ENCODE measurements at places on chromosomes 3 and 15. TPM values are rescaled to one million over a fixed set of nuclear protein-coding genes. Genes with fewer than 3 reads are reported as not detected.

DNA sequence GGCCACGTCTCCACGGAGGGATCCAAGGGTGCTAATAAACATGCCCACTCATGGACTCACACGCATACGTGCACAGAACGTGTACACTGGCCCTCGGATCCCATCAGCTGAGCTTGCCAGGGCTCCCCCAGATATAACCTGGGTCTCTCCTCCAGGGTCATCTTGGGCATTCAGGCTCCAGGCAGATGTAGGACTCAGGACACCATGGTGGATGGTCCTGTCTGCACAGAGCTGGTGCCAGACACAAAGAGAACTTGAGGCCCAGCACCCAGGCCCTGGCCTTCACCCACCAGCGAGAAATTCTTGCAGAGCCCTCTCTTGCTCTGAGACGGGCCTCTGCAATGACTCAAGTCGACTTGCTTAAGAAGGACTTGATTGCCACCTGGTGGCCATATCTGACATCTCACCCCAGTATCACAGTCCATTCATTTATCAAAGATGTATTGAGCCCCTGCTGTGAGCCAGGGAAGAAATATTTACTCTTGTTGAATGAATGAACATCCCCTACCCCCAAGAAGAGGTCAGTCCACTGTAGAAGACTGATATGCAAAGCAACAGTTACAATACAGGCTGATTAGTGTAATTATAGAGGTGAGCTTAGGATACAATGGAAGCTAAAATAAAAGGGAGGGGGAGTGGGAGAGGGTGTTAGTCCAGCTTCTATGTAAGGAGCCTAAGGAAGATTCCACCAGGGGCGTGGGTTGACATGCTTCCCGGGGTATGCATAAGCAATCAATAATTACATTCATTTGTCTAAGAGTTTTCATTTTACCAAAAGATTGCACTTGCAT lies 34.2 kb upstream of the VPS8 start:
- H3K4me3 ChIP-seq, result no peak overlapping the region
- H3K27me3 ChIP-seq, result no peaks in the 10 kb centered on the region
- H3K27ac ChIP-seq, result no peak overlapping the region
- H3K4me1 ChIP-seq, result no peaks in the 10 kb centered on the region

GRCh38 chr15:45093622-45094357 lies 20.2 kb downstream of the DUOX2 start:
- no peaks in the 10 kb centered on the region for H3K4me1 ChIP-seq
- H3K27ac ChIP-seq, result no peak overlapping the region
- DNase-seq, result no peak
- H3K4me3 ChIP-seq, result no peak overlapping the region
- no peaks in the 10 kb centered on the region for H3K36me3 ChIP-seq
- no peaks in the 10 kb centered on the region for H3K27me3 ChIP-seq

DNA sequence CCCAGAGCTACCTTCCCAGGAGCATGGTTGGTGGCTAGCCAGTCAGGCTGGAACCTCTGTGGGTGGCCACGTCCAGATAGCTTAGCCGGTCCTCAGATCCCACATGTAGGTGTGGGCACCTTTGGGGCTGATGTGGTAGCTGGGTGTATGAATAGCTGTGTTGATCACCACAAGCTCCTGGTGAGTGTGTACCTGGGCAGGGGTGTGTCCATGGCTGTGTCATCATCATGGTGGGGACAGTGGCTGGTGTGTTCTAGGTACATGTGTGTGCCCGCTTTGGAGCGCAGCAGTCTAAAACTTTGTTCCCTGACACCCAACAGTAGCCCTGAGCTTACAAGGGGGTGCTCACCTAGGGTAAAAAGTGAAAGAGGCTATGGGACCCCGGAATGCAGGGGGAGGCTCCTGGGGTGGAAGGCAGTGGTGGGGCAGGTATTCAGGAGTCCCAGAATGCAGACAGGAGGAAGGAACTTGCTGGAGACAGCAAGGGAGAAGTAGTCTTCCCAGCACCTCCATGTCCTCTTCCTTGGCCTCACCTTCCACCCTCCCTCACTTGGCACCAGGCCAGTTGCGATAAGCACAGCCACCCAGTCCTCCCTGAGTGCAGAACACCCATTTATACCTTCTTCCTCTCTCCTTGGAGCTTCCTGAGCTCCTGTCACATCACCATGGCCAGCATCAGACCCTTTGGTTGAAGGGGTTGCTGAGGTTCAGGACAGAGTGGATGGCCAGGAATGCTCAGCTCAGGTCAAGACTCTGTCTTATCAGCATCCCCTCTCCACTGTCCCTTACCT lies 1.2 kb downstream of the CISH start:
- DNase-seq, result no peak
- H3K4me1 ChIP-seq, result peaks cover 28% of the 10 kb centered on the region
- H3K27ac ChIP-seq, result no peak overlapping the region
- peak overlapping the region; percentile 92 for H3K4me3 ChIP-seq

DNA sequence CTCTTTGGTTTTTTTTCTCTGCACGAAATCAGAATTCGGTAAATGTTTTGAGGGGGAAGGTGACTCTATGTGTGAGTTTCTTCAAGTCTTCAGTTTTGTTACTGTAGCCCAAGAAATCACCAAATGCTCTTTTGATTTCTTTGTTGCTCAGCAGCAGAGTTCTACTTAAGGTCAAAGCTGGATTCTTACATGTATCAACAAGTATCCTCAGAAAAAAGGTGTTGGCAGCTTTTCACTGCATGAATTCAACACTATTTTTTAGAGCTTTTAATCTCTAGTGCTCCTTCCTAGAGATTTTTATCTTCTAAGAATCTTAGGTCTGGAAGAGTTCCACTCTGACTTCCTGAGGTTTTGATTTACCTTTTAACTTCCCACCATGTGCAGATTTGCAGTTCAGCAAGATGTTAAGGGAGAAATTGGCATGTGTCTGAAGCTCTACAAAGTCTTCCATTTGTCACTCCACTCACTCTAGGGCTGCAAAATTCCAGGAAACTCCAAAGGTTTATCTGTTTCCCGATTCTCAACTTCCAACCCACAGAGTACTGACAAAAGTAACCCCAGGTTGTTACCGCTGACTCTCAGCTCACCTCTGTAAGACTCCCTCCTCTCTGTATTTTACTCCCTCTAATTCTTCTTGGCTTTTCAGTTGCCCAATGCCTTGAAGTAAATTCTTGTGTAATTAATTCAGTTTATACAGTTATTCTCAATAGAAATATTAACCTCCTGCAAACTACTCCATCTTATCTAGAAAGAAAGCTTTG lies 13.3 kb upstream of the CD200 start:
- H3K4me1 ChIP-seq, result no peaks in the 10 kb centered on the region
- no peaks in the 10 kb centered on the region for H3K27me3 ChIP-seq
- H3K4me3 ChIP-seq, result no peak overlapping the region
- H3K27ac ChIP-seq, result no peak overlapping the region

GRCh38 chr3:161766331-161766730 lies 269.7 kb downstream of the OTOL1 start:
- H3K4me3 ChIP-seq, result no peak overlapping the region
- no peak for DNase-seq
- no peaks in the 10 kb centered on the region for H3K27me3 ChIP-seq
- H3K36me3 ChIP-seq, result no peaks in the 10 kb centered on the region
- no peaks in the 10 kb centered on the region for H3K4me1 ChIP-seq
- no peak overlapping the region for H3K27ac ChIP-seq

- no peaks in the 10 kb centered on the region for H3K27me3 ChIP-seq
- DNase-seq, result no peak
- peak overlapping the region; percentile 75 for H3K27ac ChIP-seq
- H3K4me3 ChIP-seq, result no peak overlapping the region
- H3K36me3 ChIP-seq, result peaks cover 13% of the 10 kb centered on the region
- peaks cover 40% of the 10 kb centered on the region for H3K4me1 ChIP-seq
Observed at GRCh38 chr15:70833422-70833821, 20.5 kb downstream of the LARP6 start.

DNA sequence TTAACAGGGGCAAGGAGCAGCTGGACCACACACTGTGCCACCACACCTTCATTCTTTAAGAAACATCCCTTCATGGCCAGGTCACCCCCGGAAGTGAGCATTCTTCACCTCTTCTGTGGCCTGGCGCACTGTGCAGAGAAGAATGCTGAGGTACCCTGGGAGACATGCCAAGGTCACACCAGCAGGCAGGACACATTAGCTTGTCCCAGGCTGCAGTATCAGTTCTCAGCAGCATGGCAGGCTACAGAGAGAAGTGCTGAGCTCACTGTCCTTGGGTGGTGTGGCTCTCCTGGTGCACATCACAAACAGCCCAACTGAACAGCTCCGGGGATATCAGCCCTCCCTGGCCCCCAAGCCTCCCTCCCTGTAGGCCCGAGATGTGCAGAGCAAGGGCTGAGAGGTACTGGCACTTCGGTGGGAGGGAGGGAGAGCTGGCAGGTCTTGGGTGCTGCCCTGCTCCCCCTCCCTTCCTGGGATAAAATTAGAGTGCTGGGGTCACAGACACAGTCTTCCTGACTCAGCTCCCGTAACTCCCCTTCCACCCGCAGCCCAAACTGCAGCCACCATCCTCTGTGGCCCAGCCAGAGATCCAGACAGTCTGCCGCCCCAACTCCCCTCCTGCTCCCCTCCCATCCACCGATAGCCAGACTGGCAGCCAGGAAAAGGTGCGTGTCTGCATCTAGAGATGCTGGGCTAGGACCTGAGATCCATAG lies 13.4 kb downstream of the SEMA7A start:
- H3K36me3 ChIP-seq, result no peaks in the 10 kb centered on the region
- H3K4me1 ChIP-seq, result no peaks in the 10 kb centered on the region
- H3K27me3 ChIP-seq, result no peaks in the 10 kb centered on the region
- DNase-seq, result no peak

DNA sequence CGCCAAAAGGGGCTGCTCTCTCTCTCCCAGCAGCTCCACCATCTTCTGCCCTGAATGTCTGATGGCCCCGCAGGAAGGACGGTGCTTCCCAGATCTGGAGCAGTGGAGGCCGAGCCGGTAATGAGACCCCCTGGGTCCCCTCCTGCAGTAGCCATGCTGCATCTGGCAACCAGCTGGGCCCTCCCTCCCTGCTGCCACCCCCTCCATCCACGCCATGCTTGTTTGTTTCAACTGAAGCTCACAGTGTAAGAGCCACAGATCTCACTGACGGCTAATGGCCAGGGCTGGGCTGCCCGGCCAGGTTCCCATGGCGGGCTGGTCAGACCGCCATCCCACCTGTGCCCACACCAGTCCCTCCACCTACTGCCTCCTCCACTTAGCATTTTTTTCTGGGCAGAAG lies 260.8 kb downstream of the UACA start:
- H3K27ac ChIP-seq, result no peak overlapping the region
- no peak overlapping the region for H3K4me3 ChIP-seq
- peaks cover 32% of the 10 kb centered on the region for H3K4me1 ChIP-seq

DNA sequence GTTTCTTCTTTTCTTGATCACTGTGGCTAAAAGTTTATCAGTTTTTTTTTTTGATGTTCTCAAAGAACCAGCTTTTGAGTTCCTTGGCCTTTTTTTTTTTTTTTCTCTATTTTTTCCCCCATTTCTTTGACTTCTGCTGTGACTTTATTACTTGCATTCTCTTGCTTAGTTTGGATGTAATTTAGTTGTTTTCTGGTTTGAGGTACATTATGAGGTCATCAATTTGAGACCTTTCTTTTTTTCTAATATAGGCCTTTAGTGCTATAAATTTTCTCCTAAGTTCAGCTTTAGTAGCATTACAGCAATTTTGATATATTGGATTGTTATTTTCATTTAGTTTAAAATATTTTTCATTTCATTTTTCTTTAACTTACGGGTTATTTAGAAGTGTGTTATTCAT lies 35.3 kb downstream of the TCF12 start:
- H3K4me1 ChIP-seq, result peaks cover 9% of the 10 kb centered on the region
- no peak overlapping the region for H3K27ac ChIP-seq
- DNase-seq, result no peak
- H3K27me3 ChIP-seq, result no peaks in the 10 kb centered on the region
- H3K4me3 ChIP-seq, result no peak overlapping the region

- no peaks in the 10 kb centered on the region for H3K27me3 ChIP-seq
- no peak overlapping the region for H3K4me3 ChIP-seq
- no peak overlapping the region for H3K27ac ChIP-seq
- H3K36me3 ChIP-seq, result no peaks in the 10 kb centered on the region
Observed at GRCh38 chr3:114838025-114838424, 309.1 kb downstream of the ZBTB20 start.

- no peaks in the 10 kb centered on the region for H3K27me3 ChIP-seq
- no peak overlapping the region for H3K27ac ChIP-seq
- H3K4me3 ChIP-seq, result no peak overlapping the region
- no peaks in the 10 kb centered on the region for H3K4me1 ChIP-seq
Observed at GRCh38 chr15:77840991-77841775, 208.5 kb upstream of the LINGO1 start.

- H3K4me1 ChIP-seq, result no peaks in the 10 kb centered on the region
- H3K27ac ChIP-seq, result no peak overlapping the region
- H3K36me3 ChIP-seq, result no peaks in the 10 kb centered on the region
- no peak overlapping the region for H3K4me3 ChIP-seq
Observed at GRCh38 chr15:32736701-32737061, 18.9 kb downstream of the GREM1 start.

DNA sequence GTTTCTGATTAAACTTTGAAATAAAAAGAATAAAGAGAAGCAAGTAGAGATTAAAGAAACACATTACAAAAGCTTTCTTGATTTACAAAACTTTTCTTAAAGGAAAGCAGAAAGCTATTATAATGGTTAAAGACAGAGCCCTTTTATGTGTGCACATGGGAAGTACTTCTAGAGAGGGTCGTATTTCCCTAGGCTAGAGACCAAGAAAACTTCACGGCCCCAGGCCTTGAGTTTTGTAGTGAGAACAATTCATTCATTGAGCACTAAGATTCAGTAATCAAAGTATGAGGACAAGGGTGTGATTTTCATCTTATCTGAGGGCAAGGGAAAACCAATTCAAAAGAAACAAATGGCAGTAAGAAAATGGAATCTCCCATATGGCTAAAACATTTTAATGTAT lies 854.1 kb downstream of the ROBO1 start:
- peaks cover 12% of the 10 kb centered on the region for H3K4me1 ChIP-seq
- no peak overlapping the region for H3K27ac ChIP-seq
- no peaks in the 10 kb centered on the region for H3K36me3 ChIP-seq
- no peaks in the 10 kb centered on the region for H3K27me3 ChIP-seq

DNA sequence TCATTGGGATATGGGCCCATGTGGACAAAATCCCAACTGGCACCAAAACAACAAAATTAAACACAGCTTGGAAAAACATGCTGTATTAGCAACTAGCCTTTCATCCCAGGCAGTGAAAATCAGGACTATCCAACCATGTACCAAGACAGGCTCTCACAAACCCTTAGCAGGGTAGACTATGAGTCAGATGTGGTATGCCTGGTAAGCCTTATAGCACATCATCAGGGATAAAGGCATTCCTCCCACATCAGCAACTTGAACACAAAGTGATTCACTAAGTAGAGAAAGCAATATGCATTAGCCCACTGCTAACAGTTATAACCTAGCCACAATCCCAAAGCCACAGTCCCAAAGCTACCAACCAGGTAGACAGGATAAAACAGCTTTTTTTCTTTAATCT lies 8.0 kb downstream of the CEP152 start:
- peaks cover 7% of the 10 kb centered on the region for H3K4me1 ChIP-seq
- H3K4me3 ChIP-seq, result no peak overlapping the region
- H3K36me3 ChIP-seq, result no peaks in the 10 kb centered on the region
- H3K27ac ChIP-seq, result no peak overlapping the region
- no peak for DNase-seq

Gene TRANK1
- 31.6 TPM for total RNA-seq

Gene IQCF5
- total RNA-seq, result not detected

Gene ARRDC4
- 18.8 TPM for total RNA-seq

Gene BCHE
- total RNA-seq, result 0.41 TPM

Gene TIMP4
- total RNA-seq, result 56.7 TPM
